ENCODE measurements at places on chromosomes 4 and X.
A peak's percentile ranks its signal among the peaks of the same experiment; 100 is the strongest.

DNA sequence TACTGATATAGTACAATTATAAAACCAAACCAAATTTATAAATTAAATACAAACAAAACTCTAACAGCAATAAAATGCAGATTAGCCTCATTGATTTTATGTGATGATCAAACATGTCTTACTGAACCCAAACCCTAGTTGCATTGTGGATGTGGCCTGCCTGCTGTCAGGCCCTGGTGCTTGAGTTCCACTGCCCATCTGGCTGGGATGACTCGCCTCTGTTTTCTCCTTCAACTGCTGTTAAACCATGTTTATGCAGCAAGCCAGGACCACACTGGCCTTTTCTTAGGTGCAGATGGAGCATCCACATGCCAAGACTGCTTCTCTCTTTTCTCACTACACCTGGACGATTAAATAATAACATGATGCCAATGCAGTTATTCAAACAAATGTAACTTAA lies 22.6 kb downstream of the NAP1L5 start:
- peaks cover 10% of the 10 kb centered on the region for H3K36me3 ChIP-seq
- H3K4me3 ChIP-seq, result no peak overlapping the region
- DNase-seq, result no peak
- H3K27me3 ChIP-seq, result no peaks in the 10 kb centered on the region

DNA sequence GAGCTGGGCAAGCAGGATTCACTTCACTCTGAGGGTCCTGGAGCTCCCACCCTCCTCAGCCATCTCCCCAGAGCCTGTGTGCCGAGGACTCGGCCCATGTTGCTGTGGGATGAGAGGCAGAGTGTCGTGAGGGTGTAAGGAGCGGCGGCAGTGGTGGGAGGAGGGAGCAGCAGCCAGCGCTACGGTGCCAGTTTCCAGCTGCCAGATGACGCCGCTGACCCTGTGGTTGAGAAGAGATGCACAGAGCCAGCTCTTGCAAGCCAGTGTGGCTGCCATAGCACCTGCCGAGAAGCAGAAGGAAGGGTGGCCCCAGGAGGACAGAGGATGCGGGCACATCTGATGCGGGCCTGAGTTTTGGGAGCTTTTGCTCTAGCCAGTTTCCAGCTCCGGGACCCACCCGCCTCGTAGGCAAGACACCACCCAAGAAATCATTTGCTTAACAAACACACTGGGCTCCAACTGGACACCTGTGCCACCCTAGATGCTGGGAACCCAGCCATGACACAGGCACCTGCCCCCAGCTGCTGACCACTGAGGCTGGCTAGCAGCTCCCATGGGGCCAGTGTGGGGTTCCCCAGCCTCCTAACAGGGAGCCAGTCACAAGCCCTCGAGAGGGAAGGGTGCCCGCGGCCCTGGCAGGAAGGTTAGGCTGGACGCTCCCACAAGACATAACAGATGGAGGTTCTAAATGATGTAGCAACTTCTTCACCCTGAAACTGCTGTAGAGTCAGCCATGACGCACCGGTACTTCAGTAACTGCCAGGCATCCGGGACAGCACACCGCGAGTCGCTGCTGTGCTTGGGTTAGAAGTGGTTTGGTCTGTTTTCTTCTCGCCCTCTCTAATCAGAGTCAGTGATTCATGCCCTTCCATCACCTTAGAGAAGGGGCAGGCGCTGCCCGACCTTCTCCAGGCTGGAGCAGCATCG lies 8.9 kb downstream of the MSANTD1 start:
- no peaks in the 10 kb centered on the region for H3K27me3 ChIP-seq
- no peaks in the 10 kb centered on the region for H3K4me1 ChIP-seq
- H3K36me3 ChIP-seq, result no peaks in the 10 kb centered on the region

DNA sequence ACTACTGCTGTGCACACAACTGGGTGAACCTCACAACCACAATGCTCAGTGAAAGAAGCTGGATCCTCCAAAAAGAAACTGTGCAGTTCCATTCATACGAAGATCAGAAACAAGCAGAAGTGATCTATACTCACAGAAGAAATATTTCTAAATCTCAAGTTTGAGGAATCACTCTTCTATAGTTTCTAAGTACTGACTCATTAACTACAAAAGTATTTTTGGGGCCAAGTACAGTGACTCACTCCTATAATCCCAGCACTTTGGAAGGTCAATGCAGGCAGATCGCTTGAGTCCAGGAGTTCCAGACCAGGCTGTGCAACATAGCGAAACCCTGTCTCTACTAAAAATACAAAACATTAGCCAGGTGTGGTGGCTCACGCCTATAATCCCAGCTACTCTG lies 51.3 kb upstream of the RELL1 start:
- no peak for DNase-seq
- H3K4me3 ChIP-seq, result no peak overlapping the region
- H3K27ac ChIP-seq, result no peak overlapping the region
- no peaks in the 10 kb centered on the region for H3K36me3 ChIP-seq
- H3K4me1 ChIP-seq, result peaks cover 14% of the 10 kb centered on the region
- H3K27me3 ChIP-seq, result peaks cover 6% of the 10 kb centered on the region

GRCh38 chrX:120604361-120604782 lies 471 bp downstream of the MCTS1 start:
- DNase-seq, result no peak
- H3K27me3 ChIP-seq, result no peaks in the 10 kb centered on the region
- peak overlapping the region; percentile 99 for H3K27ac ChIP-seq
- peaks cover 10% of the 10 kb centered on the region for H3K4me1 ChIP-seq
